ENCODE measurements at places on chromosomes 1 and 21.

DNA sequence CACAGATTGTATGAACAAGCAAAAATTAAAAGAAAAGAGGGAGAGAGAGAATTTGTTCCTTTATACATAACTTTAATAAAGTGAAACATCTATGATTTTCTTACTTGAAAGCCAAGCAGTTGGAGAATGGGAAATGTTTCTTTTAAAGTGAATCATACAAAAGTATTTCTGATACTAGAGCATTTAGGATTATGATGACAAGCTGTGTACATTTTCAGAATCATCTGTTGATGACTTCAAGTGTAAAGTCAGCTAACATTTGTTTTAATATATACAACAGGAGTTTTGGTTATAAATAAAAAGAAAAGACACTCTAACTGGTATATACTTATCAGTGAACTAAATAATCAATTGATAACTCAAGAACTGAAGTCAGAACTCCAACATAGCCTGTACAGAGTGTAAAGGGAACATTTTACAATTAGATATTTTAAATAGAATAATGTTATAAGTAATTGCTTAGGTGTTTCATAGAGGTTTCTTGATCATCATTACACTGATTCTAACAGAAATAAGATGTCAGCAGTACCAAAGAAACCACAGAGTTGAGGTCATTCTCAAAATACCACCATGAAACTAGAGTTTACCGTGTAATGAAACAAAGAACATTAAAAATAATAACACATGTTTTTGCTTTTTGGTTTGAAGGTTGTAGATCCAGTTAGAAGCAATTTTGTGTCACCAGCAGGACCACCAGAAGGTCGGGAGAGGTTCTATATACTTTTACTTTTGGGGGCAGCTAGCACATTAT is 103.4 kb downstream of the COL24A1 start:
- DNase-seq = no peak

GRCh38 chr21:32626621-32627196 is 14.5 kb upstream of the CFAP298 start:
- no peak for DNase-seq

- DNase-seq = no peak
These were observed 956 bp upstream of the SCAF4 start for GRCh38 chr21:31732597-31733550.

DNA sequence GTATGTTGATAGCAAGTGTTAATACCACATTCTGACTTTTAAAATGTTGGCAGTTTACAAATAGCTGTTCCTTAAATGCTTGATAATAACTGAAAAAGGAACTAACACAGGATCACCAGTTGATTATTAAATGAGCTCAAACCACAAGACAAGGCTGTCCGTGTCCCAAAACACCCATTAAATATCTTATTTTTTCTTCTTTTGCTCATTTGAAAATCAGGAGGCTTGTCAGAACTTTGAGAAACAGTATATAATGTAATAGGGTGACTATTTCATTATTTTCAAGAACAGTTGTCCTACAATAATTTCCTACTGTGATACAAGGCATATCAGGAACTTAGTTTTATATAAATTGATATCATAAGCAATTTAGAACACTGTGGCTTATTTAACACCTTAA is 2.7 kb downstream of the CDKN2C start:
- DNase-seq = no peak

GRCh38 chr1:7915826-7916500 is 24.7 kb downstream of the TNFRSF9 start:
- no peak for DNase-seq

GRCh38 chr1:33624991-33625870 is 152.8 kb downstream of the ZSCAN20 start:
- DNase-seq = no peak

- DNase-seq = no peak
These were observed 138.6 kb upstream of the NGF start for GRCh38 chr1:115476616-115477015.

- DNase-seq = peak; percentile 33
These were observed 47.1 kb downstream of the ATP2B4 start for GRCh38 chr1:203673550-203674411.

DNA sequence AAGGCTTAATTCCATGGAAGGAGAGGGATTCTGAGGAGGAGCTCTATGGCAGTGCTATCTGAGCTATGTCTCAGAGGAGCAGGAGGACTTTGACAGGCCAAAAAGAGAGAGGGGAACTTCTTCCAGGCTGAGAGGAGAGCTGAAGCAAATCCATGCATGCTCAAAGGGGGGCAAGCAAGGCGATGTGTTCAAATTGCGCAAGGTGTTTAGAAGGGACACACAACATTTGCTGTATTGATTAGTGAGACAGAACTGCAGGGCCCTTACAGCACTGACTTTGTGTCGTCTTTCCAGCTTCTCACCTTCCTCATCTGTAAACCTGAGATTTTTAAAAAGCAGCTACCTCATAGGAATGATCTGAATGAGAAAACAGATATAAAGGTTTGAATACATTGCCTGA is 145.3 kb downstream of the DAB1 start:
- no peak for DNase-seq

DNA sequence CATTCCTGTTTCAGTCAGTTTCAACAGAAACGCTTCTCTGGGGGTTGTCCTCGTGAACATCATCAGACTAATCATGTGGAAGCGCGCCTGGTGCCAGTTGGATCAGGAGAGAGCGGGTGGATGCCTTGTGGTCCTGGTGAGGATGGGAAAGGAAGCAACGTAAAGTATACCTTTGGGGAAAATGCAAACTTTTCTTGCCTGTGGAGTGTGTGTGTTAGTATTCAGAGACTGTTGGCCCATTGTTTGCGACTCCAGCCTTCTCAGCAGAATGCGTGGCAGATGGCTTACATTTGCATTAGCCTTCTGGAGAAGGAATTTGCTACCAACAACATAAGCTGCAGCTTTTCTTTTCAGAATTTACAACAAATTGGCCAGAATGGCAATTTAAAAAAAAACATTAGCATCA is 173.9 kb downstream of the RWDD3 start:
- no peak for DNase-seq

DNA sequence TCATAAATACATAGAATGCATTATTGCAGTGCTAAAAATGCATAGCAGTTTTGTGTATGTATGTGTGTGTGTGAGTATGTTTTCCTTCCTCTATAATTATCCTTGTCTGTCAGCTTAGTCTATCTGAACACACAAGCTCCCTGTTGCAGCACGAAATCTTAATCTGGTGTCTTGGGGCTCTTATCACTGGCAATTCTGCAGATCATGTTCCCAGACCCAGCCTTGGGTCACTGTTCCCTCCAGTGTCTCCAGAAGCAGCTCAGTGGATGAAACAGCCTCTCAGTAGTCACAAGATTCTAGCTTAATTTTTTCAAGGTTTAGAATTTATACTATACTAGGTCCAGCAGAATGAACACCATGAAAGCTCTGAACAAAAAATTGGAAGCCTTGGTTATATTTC is 777.9 kb downstream of the MRPL39 start:
- no peak for DNase-seq

GRCh38 chr1:16324456-16324890 is 27.8 kb downstream of the FBXO42 start:
- DNase-seq = no peak

- peak; percentile 63 for DNase-seq
These were observed 2.7 kb downstream of the IL10RB start for GRCh38 chr21:33268737-33269441.

DNA sequence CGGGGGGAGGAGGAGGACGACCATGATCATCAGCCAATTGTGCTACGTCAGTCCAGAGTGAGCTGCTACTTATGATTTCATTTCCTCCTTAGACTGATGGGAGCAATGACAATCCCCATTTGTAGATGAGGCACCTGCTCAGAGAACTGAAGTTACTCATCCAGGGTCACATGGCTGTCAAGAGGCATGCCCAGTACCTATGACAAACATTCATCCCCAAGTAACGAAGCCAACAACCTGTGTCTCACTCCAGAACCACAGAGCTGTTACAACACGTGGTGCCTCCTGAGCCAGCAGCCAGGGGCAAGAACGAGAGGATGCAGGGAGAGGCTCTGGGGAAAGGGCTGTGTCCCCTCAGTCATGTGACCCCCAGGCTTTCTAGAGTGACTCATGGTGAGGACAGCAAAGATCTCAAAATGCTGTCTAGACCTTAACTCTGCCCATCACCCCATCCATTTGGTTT is 93.6 kb downstream of the SIM2 start:
- peak; percentile 28 for DNase-seq

- DNase-seq = no peak
These were observed 31.4 kb downstream of the CLSTN1 start for GRCh38 chr1:9792156-9793042.

All from GM10248 (cell line).